ENCODE measurements at places on chromosomes 2 and 18.

DNA sequence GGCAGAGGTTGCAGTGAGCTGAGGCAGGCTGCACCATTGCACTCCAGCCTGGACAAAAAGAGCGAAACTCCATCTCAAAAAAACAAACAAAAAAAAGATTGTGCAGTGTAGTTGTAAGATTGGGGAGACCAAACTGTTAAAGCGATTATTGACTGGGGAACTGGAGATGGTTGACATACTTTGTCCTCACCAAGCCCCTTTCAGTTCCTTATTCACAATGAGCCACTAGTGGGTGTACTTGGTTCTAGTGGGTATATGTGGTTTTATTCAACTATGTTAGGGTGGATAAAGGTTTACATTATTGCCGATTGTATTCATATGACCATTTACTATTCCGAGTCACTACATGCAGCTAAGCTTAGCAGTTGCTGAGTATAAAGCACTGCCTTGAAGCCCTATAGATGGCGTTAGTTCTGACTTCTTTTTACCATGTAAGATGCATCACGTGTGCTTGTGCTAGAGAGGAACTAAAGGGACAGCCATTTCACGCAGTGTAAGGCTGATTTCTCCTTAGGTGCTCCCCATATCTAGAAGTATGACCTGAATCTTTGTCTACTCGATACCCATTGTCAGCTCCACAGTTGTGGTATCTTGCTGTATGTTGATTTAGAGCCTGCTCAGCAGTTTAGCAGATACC is 12.1 kb downstream of the EIF4E2 start:
- no peak for DNase-seq

GRCh38 chr2:54271843-54272627 is 16.0 kb upstream of the TSPYL6 start:
- no peak for DNase-seq

GRCh38 chr2:60984720-60985119 is 32.8 kb upstream of the PEX13 start:
- no peak for DNase-seq

GRCh38 chr2:33108483-33109443 is 162.0 kb downstream of the LTBP1 start:
- DNase-seq = no peak

- DNase-seq = no peak
These were observed 614.4 kb upstream of the TMEFF2 start for GRCh38 chr2:192809173-192809572.

- peak; percentile 46 for DNase-seq
These were observed 1.9 kb downstream of the TLX2 start for GRCh38 chr2:74515981-74516633.

DNA sequence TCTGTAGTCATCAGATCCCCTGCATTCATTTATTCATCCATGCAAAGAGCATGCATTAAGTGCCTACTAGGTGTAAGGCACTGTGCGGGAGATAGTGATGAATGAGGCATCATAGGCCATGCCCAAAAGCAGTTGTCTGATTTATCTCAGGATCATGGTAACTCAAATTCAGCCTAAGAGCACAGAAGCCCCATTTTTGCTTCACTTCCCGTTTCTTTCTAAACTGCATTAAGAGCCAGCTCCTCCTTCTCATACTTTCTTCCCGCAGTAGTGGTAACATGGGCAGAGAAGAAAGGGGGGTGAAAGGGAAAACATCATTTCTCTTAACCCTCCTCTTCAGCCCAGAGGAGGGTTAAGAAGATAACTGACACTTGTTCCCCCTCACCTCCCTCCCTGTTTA is 2.9 kb downstream of the GPR45 start:
- DNase-seq = no peak

GRCh38 chr2:211157211-211157610 is 600.8 kb downstream of the CPS1 start:
- DNase-seq = no peak

DNA sequence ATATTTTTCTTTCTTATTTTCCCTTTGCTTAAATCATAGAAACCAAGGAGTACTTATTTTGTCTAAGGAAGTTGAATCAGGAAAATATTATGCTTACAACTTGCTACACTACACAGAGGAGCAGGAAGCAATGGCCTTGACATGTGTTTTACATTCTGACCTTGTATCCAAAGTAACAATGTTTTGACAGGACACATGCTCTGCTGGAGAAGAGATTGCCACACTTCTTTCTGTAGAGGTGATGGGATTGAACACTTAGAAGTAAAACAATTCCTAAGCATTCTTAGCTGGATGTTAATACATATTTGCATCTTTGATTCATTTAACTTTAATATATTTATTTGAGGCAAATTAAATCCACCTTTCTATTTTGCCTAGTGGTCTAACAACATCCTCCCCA is 929.1 kb downstream of the DSC3 start:
- no peak for DNase-seq

DNA sequence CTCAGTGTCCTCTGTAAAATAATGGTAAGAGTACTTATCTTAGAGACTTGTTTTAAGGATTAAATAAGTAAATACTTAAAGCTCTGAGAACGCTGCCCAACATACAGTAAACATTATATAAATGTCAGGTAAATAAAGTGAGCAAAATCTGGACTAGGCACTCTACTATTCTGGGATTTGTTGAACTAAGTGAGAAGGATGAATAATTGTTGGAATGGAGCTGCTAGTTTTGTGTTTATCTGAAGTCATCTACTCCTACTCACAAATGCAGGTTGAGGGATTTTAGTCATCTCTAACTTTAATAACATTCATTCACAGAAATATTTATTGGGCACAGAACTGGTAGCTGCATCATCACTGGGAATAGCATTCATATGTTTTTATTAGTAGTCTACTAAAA is 103.4 kb downstream of the MEIS1 start:
- DNase-seq = no peak

GRCh38 chr2:111128096-111128495 is 7.4 kb downstream of the BCL2L11 start:
- DNase-seq = no peak

DNA sequence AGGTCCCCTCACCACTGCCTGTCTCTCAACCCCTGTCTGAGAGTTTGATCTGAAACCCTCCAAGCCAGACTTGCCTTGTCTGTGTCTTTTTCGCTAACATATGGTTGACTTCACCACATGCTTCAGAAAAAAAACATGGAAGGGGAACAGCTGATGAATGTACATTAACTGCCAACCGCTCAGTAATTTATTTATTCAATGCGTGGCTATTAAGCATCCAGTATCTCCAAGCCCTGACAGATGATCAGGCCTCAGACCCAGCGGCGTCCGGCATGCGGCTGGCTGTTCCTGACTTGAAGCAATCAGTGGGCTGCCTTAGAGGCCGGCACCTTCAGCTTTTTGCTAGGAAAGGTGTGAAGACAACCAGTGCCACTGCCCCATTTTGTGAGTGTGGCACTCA is 62.3 kb downstream of the NGEF start:
- DNase-seq = no peak

DNA sequence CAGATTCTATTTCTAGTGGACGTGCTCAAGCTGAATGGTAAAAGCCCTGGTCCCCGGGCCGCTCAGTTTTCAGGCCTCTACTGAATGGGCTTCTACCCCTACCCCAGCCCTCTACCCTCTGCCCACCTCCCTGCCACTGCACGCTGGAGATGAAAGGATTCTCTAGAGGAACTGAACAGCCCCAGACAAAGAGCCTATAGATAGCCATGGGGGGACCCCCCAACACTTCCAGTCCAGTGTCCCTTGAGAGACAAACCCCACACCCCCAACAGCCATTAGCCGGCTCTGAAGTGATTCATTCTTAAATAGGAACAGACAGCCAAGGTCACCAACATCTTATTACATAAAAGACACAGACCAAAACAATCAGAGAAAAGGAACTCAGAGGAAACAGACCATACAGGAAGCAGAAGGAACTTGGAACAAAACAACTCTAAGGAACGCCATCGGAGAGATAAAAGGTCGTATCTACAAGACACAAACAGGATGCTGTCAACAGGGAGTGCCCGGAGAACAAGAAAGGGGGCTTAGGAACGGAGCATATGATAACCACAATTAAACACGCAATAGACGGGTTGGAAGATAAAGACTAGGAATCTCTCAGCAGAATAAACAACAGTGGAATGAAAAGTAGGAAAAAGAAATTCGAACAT is 23.5 kb downstream of the TMEM37 start:
- DNase-seq = no peak

- no peak for DNase-seq
These were observed 108.2 kb downstream of the PDE1A start for GRCh38 chr2:182318466-182319220.

- DNase-seq = no peak
These were observed 126.1 kb downstream of the MTX2 start for GRCh38 chr2:176395273-176395854.

DNA sequence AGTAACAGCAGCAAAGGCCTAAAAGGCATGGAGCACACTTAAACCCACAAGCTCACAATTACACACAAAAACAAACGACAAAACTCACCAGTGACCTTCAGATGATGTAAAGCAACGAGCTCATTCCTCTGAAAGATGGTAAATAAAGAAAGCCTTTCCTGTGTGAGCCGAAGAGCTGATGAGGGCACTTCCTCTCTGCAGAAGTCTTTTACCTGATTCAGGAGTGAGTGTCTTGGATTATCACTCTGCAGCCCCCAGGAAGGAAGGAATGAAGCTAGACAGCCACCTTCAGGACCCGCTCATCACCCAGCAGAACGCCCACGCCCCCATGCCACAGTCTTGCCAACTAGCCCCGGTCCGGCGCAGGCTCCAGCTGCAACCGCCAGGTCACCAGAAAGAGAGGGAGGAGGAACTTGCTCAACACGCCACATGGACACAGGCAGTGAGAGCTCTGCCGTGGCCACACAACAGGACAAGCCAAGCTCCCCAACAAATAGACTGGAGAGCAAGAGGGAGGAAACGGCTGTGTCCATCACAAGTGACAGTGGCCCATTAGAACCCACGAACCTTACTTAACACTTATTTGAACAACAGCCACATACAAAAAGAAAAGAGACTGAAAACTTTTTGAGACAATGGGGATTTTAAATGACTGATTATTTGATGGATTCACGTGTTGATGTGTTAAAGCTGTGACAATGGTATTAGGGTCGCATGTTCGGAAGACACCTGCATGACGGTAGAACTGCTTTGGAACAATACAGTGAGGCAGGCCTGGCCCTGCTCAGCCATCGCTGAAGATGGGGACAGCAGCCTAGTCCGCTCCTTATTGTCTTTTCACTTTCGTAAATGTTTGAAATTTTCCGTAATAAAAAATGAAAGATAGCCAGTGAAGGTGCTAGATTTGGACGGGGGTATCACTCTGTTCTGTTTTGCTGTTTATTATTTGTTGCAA is 127.3 kb downstream of the HDAC4 start:
- DNase-seq = no peak

DNA sequence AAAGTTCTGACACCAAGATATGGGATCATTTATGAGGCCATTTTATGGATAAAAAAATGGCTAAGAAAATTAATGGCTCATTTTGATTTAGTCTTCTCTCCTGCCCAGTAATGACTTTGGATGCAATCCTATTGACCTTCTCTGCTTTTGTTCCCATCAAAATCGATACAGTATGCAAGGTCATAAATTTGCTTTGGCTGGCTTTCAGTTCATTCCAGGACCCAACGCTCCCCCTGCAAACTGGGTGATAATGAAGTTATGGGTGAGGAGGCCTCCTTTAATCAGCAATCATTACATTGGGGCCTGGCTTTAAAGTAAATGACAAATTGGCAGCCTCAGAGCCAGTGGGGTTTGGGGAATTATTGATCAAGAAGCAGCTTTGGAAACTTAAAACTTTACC is 351.8 kb upstream of the GYPC start:
- DNase-seq = no peak

DNA sequence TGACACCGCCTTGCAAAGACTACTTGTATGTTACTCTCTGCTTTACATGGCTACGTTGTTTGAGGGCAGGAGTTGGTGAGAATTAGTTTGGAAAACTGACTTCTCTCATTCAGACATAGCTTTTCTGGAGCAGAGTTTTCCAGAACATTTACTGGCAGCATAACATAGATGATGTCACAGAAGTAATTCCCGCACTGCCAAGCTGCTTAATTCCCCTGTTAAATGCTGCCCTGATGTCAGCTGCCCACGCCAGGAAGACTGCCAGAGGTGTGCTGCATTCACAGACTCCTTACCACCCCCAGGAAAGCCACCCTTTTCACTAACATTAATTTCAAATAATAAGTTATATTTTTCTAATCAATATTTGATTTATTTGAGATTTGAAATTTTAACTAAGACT is 24.7 kb upstream of the PTPN2 start:
- no peak for DNase-seq

GRCh38 chr2:43725711-43726246 is 48.1 kb upstream of the DYNC2LI1 start:
- DNase-seq = no peak

GRCh38 chr18:23260926-23261590 is 125.8 kb downstream of the CABLES1 start:
- no peak for DNase-seq

- DNase-seq = no peak
These were observed 184.6 kb downstream of the CYP26B1 start for GRCh38 chr2:71962911-71963694.

DNA sequence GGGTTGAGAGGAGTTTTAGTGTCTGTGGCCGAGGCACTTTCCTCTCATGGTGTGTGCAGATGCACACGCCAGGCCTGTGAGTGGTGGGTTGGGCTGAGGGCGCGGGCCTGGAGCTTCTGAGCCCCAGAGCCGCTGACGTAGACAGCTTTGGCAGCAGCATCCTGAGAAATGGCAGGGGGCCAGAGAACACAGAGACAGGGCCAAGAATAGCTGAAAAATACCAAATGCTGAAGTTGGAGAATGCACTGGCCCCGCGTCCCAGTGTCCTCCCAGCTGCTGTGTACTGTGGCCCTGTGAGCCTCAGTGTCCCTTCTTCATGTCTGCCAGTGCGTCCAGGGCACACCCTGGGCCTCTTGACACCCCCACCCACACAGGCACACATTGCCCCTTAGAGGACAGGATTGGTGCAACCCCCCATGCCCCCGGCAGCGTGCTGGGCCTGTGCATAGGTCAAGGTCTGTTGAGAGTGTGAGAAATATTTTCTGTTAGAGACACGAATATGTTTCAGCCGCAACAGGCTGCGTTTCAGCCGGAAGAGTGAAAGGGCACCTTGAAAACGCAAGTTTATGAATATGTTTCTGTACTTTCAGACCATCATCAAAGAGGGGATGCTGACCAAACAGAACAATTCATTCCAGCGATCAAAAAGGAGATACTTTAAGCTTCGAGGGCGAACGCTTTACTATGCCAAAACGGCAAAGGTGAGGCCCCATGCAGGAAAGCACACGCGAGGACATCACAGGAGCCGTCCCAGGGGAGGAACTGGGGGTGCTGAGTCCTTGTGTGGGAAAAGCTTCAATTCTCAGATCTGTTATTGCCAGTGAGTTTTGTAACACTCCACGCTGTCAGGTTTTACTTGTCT is 33.6 kb downstream of the DGKD start:
- DNase-seq = no peak

GRCh38 chr2:7057865-7058400 is 140.7 kb downstream of the RNF144A start:
- DNase-seq = no peak

- DNase-seq = no peak
These were observed 274.7 kb upstream of the HNMT start for GRCh38 chr2:137689549-137689948.

GRCh38 chr2:102112692-102113665 is 29.6 kb upstream of the IL1R1 start:
- DNase-seq = no peak

GRCh38 chr18:63879709-63880108 is 7.8 kb upstream of the SERPINB2 start:
- DNase-seq = no peak

GRCh38 chr18:58291131-58291530 is 247.1 kb downstream of the NEDD4L start:
- DNase-seq = no peak

- DNase-seq = no peak
These were observed 291.2 kb upstream of the DDX18 start for GRCh38 chr2:117523267-117523666.
